ENCODE measurements at places on chromosomes 2 and 18.

- DNase-seq, result no peak
Measured at GRCh38 chr2:139293992-139294548, 513.9 kb upstream of the NXPH2 start.

DNA sequence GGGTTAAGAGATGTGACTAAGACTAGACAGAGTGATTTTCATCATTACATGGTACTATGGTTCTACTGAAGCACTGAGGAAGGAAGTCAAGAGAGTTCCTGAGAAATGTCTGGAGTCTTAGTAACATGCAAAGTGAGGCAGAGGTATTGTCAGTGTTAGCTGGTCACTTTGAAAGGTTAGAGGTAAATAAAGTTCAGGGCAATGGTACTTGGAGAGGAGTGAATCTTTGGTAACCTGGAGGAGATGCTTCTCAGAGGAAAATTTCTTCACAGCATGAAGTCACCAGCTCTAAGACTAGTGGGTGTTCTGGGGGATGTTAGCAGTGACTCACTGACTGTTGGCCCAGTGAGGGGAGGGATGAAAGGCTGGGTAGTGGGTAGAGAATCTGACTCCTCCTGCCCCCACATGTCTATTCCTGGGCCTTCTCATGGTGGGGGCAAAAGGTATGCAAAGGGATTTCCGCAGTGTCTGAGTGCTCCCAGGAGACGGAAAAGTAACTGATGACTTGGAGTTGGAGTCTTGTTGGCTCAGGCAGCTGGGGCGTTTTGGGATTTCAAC lies 23.3 kb upstream of the IL1RN start:
- DNase-seq, result no peak

DNA sequence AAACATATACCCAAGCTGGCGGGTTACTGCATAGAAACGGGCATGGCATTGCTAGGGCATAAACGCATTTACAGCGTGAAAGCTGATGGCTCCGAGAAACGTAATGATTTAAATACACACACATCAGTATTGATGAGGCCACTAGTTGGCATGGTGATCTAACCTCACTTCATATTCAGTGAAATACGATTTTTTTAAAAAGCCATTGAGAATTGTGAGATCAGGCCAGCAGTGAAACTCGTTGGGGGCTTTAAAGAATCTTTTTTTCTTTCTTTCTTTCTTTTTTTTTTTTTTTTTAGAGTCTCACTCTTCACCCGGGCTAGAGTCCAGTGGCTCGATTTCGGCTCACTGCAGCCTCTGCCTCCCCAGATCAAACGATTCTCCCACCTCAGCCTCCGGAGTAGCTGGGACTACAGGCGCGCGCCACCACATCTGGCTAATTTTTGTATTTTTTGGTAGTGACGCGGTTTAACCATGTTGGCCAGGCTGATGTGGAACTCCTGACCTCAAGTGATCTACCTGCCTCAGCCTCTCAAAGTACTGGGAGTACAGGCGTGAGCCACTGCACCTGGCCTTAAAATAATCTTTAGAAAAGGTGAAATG lies 2.4 kb upstream of the SMAD7 start:
- DNase-seq, result no peak

DNA sequence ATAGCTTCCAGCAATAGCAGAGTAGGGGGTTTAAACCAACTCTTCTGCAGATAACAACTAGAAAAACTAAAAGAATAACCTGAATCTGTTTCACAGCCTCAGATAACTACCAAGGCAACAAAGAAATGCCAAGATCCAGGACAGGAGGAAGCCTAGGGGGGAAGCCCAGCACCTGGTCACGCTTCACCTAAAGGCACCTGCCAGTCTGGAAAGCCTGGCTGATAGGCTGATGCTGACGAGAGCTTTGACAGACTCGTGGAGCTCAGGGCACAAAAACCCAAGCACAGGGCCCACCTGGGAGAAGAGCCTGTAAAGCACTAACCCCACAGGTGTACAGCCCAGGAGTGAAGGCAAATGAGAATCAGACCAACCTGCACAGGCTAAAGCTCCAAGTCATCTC lies 22.6 kb downstream of the EIPR1 start:
- DNase-seq, result no peak

- DNase-seq, result no peak
Measured at GRCh38 chr18:51010218-51010617, 19.8 kb upstream of the SMAD4 start.

GRCh38 chr2:223562078-223562477 lies 40.1 kb downstream of the SCG2 start:
- no peak for DNase-seq

DNA sequence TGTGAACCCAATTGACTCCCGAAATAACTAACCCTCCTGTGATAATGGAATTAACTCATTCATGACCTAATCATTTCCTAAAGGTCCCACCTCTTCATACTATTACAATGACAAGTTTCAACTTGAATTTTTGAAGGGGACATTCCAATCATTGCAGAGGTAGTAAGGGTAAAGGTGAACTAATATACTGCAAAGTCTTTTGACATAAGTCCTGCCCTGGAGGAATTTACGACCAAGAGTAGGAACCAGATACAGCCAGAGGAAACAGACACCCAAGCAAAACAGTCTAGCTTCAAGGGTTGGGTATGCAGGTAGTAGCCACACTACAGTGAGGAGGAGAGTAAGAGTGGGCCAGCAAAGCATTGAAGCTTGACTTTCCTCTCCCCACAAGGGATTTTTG lies 1.2 kb upstream of the SRBD1 start:
- DNase-seq, result no peak

DNA sequence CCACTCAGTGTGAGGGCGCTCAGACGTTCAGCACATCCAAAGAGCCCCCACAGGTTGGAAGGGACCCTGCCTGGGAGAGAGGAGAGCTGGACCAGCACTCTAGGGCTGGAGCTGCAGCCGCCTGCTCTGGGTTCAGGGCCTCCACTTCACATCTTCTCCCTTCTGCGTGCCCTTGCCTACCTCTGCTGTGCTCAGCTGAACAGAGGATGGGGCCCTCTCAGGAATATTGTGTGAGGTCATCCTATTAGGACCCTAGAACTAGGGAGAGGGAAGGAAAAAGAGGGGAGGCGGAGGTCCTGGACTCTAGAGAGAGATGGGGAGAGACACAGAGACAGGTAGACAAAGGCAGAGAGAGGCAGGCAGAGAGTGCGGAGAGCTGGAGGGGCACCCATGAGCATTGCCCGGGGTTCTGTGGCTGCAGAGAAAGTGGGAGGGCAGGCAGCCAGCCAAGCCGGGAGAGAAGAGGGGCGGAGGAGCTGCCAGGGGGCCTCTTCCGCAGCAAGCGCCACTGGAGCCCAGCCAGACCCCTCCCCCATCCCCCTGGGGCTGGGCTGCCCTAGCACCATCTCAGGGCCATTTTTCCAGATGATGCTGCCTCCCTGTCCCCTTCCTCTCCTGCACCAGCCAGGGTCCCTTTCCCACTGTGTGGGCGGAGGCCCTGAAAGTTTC lies 8.3 kb upstream of the TNS1 start:
- peak; percentile 66 for DNase-seq

DNA sequence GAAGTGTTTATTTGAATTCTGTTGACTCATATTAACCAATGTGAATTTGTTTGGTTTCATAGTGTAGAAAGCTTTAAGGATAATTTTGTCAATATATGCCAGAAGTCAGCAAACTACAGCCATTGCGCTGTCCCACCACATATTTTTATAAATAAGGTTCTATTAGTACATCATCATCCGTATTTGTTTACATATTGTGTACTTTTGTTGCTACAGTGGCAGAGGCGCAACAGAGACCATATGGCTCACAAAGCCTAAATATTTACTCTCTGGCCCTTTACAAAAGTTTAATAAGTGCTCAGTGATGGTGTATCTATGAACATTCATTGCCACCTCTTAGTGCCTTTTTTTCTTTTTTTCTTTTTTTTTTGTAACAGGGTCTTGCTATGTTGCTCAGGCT lies 6.4 kb downstream of the ERLEC1 start:
- DNase-seq, result no peak

- DNase-seq, result no peak
Measured at GRCh38 chr2:173858291-173858731, 106.9 kb downstream of the SP3 start.

Data from COR-L47 (cell line).